Activated CD4-positive, alpha-beta T cell treated with anti-CD3 and anti-CD28 coated beads, Interleukin-2, amount 10 ng/mL, durations not matched to agents 7 days and 5 days (primary cell): ENCODE measurements at places on chromosomes 2 and 18. TPM values are rescaled to one million over a fixed set of nuclear protein-coding genes. Genes with fewer than 3 reads are reported as not detected.

SLC4A5 gene
- 4.3 TPM for total RNA-seq

INPP4A gene
- total RNA-seq: 165 TPM

MOCOS gene
- total RNA-seq: 0.17 TPM

SNORC gene
- total RNA-seq: 1.1 TPM

RND3 gene
- not detected for total RNA-seq

ZC3H8 gene
- total RNA-seq: 18.0 TPM

GRCh38 chr18:36302676-36303075 is 5.2 kb downstream of the FHOD3 start:
- H3K36me3 ChIP-seq: no peaks in the 10 kb centered on the region
- no peak overlapping the region for H3K27ac ChIP-seq
- no peak overlapping the region for H3K4me3 ChIP-seq

DNA sequence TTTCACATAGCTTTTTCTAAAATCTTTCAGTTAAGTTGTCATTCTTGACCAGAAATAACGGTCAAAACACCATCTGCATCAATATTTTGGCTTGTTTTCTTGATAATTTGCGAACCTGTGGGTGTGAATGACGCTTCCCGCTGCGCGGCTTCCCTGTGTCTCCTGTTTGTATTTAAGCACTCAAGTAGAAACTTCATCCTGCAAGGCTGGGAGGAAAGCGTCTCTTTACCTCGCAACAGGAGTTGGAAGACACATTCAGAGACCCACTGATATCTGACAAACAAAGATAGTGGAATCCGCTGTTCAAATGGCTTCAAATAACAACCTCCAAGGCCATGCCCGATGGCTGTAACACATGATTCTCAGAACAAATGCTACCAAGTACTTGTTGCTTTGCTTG is 704.9 kb downstream of the DCDC2C start:
- no peak overlapping the region for H3K27ac ChIP-seq
- no peaks in the 10 kb centered on the region for H3K36me3 ChIP-seq
- H3K4me1 ChIP-seq: no peaks in the 10 kb centered on the region

DNA sequence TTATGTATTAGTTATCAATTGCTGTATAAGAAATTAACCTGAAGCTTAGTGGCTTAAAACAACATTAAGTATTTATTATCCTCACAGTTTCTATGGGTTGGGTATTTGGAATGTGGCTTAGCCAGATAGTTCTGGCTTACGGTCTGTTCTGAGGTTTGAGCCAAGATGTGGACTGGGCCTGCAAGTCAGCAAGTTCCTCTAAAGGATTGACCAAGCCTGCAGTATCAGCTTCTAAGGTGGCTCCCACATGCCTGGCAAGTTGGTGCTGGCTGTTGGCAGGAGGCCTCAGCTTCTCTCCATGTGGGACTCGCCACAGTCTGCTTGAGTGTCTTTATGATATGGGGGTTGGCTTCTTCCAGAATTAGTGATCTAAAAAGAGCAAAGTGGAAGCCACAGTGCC is 45.0 kb upstream of the TCF4 start:
- H3K4me1 ChIP-seq: no peaks in the 10 kb centered on the region
- H3K36me3 ChIP-seq: no peaks in the 10 kb centered on the region
- no peak for DNase-seq
- H3K4me3 ChIP-seq: no peak overlapping the region
- no peak overlapping the region for H3K27ac ChIP-seq
